ENCODE measurements at places on chromosomes 13 and 19.

GRCh38 chr13:47843005-47843404, 158.1 kb downstream of the SUCLA2 start:
- no peak for DNase-seq

DNA sequence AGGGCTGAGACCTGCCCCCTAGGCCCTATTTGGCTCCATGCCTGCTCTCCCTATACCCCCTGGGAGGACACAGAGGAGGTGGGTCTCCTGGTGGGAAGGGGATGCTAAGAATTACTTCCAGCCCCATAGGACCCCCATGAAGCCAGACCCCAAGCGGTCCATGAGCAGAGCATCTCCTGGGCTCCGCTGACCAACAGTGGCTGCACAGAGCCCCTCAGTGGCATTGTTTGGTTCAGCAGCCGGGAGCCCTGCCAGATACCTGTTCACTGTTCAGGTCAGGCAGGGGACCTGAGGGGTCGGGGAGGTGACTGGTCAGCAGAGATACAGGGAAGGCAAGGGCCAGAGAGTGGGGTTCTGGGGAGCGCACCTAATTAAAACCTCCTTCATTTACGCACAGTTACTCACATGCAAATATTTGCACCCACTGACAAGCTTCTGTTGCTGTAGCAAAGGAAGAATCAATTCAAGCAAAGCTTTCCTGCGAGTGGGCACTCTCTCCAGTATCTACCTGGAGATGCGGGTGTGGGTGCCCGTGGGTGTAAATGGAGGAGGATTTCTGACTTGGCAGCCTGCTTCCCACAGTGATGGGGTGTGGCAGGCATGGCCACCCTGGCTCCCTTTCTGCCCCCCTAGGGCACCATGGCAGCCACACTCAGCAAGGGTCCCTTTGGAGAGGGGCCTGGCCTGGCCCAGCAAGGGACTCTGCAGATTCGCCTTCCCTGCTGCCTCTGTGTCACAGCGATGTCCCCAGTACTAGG, 83.5 kb downstream of the CHST8 start:
- DNase-seq = no peak

DNA sequence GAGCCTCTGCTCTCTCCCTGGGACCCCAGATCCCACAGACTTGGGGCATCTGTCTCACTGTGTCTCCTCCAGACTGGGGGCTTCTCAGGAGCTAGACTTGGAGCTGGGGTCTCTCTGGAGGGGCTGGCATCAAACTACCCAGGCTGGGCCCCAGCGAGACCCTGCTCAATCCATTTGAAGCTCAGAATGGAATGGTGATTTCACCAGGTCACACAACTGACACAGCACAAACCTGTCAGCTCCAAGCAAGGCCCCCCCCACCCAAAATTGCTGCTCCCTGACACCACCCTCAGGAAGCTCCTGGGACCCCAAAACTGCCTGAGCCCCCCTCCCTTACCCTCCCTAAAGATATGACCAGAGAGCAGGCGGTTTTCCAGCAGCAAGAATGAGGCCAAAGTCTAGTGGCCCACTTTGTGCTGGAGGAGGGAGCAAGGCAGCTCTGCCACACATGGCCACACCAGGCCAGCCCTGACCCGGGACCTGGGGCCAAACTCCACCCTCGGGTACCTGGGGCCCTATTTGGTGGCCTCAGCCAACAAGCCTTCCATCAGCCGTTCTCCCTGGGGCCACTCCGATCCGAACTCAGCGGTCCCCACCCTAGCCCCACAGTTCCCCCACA, 2.4 kb downstream of the NR2F6 start:
- DNase-seq = no peak

- DNase-seq = no peak
Measured at GRCh38 chr19:6705931-6706632, 14.4 kb downstream of the C3 start.

GRCh38 chr13:39803156-39803555, 147.7 kb downstream of the COG6 start:
- no peak for DNase-seq

GRCh38 chr19:8057545-8058270, 5.1 kb downstream of the CCL25 start:
- no peak for DNase-seq

Data from activated CD4-positive, CD25-positive, alpha-beta regulatory T cell (primary cell).